Activated naive CD8-positive, alpha-beta T cell treated with anti-CD3 and anti-CD28 coated beads for 36 hours (primary cell): ENCODE measurements at places on chromosomes 13 and 19.

DNA sequence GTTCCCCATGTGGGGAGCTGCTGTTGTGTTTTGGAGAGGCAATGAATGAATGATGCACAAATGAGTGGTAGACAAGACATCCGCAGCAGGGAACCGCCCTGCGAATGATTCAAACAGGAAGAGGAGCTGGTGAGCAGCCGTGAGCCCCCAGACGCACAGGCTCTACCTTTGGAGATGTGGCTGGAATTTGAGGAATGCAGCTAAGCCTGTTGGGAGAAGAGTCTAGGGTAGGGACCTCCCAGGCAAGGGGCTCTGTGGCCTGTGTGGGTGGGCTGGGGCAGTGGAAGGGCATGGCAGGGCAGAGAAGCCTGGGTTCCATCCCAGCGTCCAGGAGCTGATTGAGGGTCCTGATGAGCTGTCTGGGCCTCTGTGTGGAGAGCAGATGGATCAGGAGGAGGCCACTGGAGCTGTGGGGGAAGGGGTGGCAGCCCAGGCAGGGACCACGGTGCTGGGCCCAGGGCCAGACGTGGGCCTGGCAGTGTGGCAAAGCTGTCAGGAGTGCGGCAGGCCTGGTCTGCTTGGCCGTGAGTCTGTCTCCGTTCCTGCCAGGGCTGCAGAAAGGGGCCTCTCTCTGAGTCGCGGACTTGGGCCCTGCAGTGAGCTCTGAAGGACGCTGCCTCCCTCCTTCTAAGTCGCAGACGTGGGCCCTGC, 41.8 kb upstream of the DCUN1D2 start:
- H3K4me1 ChIP-seq = no peaks in the 10 kb centered on the region
- no peak for DNase-seq
- peaks cover 5% of the 10 kb centered on the region for H3K36me3 ChIP-seq
- no peak overlapping the region for H3K27ac ChIP-seq
- no peaks in the 10 kb centered on the region for H3K27me3 ChIP-seq
- H3K4me3 ChIP-seq = no peak overlapping the region

GRCh38 chr19:40594255-40594654, 6.9 kb upstream of the LTBP4 start:
- peaks cover 25% of the 10 kb centered on the region for H3K27me3 ChIP-seq
- H3K4me3 ChIP-seq = no peak overlapping the region
- no peak overlapping the region for H3K27ac ChIP-seq
- DNase-seq = no peak
- H3K36me3 ChIP-seq = peaks cover 4% of the 10 kb centered on the region

DNA sequence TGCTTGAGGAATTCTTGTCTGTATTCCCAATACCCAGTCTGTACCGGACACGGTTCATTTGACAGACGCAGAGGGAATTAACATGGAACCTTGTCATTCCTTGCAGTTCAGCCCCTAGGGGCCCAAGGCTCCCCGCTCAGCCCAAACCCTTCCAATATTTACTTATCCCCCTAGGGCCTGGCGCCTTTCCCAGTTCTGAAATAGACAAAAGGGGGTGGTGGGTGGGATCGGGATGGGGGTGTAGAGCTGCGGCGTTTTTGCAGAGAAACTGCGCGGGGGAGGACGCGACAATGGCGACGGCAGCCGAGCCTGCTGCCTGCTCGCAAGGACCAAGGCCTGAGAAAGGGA, 583 bp downstream of the AKAP8L start:
- H3K4me1 ChIP-seq = peaks cover 39% of the 10 kb centered on the region
- no peaks in the 10 kb centered on the region for H3K27me3 ChIP-seq
- H3K36me3 ChIP-seq = peaks cover 29% of the 10 kb centered on the region
- peak overlapping the region; percentile 99 for H3K27ac ChIP-seq
- DNase-seq = no peak

DNA sequence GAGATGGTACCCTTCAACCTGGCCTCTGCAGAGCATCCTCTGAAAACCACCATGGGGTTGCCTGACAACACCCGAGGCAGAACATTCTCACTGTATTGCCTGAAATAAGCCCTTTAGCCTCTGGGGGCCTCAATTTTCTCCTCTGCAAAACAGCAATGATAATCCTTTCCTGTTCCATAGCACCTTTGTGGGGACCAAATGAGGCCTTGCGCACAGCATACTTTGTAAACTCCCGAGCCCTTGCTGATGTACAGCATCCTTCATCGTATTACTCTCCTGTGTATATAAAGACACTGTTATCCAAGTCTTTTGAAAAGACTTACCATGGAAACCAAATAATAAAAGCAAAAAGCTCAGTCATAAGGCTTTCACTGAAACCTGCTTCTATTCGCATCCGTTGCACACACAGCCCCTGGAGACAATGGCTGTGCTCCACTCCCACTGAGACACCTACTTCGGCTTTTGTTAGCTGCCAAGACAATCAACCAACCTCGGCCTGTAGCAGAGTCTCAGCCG, 276.0 kb downstream of the FOXO1 start:
- DNase-seq = no peak
- no peaks in the 10 kb centered on the region for H3K27me3 ChIP-seq
- peaks cover 40% of the 10 kb centered on the region for H3K4me1 ChIP-seq
- H3K36me3 ChIP-seq = peaks cover 15% of the 10 kb centered on the region

DNA sequence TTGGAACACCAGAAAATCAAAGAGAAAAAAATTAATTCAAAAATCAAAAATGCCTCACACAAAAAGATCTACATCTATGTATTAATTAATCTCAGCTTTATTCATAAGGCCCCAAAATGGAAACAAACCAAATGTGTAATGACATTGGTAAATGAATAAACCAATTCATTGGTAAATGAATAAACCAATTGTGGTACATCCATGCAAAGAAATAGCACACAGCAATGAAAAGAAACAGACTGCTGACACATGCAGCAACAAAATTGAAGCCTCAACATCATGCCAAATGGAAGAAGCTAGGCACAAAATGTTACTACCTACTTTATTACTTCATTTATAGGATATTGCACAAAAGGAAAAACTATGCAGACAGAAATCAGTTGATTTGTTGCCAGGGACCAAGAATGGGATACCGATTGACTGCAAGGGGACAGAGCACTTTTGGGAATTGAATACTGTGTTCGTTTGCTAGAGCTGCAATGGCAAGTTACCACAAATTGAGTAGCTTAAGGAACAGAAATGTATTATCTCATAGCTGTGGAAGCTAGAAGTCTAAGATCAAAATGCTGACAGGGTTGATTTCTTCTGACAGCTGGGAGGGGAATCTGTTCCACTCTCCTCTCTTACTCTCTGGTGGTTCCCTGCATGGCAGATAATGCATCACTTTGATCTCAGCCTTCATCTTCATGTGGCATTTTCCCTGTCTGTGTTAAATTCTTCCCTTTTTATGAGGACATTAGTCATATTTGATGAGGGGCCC, 252.8 kb downstream of the RFC3 start:
- no peaks in the 10 kb centered on the region for H3K27me3 ChIP-seq
- DNase-seq = no peak
- no peak overlapping the region for H3K4me3 ChIP-seq
- no peak overlapping the region for H3K27ac ChIP-seq

- no peak overlapping the region for H3K27ac ChIP-seq
- H3K4me1 ChIP-seq = peaks cover 11% of the 10 kb centered on the region
- H3K36me3 ChIP-seq = no peaks in the 10 kb centered on the region
- H3K4me3 ChIP-seq = peak overlapping the region; percentile 75
- no peaks in the 10 kb centered on the region for H3K27me3 ChIP-seq
Measured at GRCh38 chr19:35775046-35775297, 392 bp upstream of the ARHGAP33 start.

DNA sequence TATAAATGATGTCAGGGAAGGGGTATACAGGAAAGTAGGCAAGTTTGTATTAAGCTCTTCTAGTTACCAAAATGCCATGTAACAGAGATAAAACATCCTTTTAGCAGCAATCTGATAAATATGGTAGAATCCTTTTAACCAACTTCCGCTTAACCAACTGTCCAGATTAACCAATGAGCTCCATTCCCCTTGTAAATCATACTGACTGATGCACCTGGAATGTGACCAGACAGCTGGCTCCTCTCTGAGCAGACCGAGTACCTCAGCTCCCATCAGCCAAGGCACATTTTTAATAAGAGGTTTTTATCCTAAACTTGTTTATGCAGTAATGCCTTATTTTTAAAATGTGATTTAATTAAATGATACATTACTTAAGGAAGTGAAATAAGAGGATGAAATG, 66.4 kb downstream of the KLF12 start:
- DNase-seq = no peak
- H3K36me3 ChIP-seq = peaks cover 26% of the 10 kb centered on the region
- H3K27me3 ChIP-seq = no peaks in the 10 kb centered on the region
- H3K4me3 ChIP-seq = no peak overlapping the region

GRCh38 chr13:107873926-107874325, 341.4 kb downstream of the LIG4 start:
- no peaks in the 10 kb centered on the region for H3K36me3 ChIP-seq
- no peaks in the 10 kb centered on the region for H3K4me1 ChIP-seq
- no peak overlapping the region for H3K4me3 ChIP-seq
- DNase-seq = no peak
- H3K27ac ChIP-seq = no peak overlapping the region

DNA sequence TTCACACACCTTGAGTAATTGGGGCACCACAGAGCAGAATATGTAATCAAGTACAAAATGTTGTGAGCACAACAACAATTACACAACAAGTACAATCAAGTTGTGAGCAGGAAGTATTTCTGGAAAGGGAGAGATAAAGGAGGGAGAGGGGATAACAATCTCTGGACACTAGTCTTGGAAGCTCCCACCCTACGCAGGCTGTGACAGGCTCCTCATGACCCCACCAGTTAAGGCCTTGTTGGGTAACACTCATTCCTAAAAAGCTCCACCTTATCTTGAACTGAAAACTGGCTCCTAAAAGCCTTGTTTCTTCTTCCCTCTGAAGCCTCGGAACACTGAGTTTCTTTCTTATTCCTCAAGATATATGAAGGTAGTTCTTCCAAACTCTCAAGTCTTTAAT, 806.0 kb downstream of the UQCRFS1 start:
- peaks cover 23% of the 10 kb centered on the region for H3K27me3 ChIP-seq
- no peak overlapping the region for H3K4me3 ChIP-seq
- no peak overlapping the region for H3K27ac ChIP-seq
- no peak for DNase-seq

- H3K4me1 ChIP-seq = no peaks in the 10 kb centered on the region
- H3K4me3 ChIP-seq = no peak overlapping the region
- H3K27me3 ChIP-seq = no peaks in the 10 kb centered on the region
- H3K36me3 ChIP-seq = no peaks in the 10 kb centered on the region
Measured at GRCh38 chr13:113034451-113035212, 65.6 kb downstream of the MCF2L start.

DNA sequence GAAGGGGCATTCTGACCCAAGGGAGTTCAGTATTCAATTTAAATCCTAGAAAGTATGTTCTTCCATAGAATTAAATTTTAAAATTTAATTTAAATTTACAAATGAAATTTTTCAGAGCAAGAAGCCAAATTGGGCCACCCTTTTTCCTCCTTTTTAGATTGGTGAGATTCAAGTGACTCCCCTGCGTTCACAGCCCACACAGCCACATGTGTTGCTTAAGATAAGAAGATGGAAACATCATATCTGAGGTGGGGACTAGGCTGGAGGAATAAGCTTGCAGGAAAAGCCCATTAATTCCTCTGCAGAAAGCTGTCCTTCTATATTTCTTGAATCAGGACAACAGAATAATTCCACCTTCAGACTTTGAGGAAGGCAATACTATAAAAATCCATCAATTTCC, 392.7 kb upstream of the ZNF507 start:
- H3K4me1 ChIP-seq = no peaks in the 10 kb centered on the region
- no peak for DNase-seq
- H3K36me3 ChIP-seq = no peaks in the 10 kb centered on the region
- H3K27me3 ChIP-seq = no peaks in the 10 kb centered on the region
- H3K4me3 ChIP-seq = no peak overlapping the region

GRCh38 chr13:97255515-97256021, 33.4 kb downstream of the MBNL2 start:
- no peak overlapping the region for H3K4me3 ChIP-seq
- H3K4me1 ChIP-seq = peaks cover 57% of the 10 kb centered on the region
- peaks cover 37% of the 10 kb centered on the region for H3K36me3 ChIP-seq
- H3K27me3 ChIP-seq = no peaks in the 10 kb centered on the region

DNA sequence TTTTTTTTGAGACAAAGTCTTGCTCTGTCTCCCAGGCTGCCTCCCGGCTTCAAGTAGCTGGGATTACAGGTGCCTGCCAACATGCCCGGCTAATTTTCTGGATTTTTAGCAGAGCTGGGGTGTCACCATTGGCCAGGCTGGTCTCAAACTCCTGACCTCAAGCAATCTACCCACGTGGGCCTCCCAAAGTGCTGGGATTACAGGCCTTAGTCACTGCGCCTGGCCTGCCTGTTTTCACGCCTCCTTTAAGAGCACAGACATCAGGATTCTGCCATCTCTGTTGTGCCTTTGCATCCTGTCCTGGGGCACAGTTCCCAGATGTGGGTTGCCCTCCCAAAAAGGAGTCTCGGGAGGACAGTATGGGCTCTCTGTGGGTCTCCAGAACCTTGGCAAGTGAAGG, 2.5 kb upstream of the PRAM1 start:
- H3K36me3 ChIP-seq = no peaks in the 10 kb centered on the region
- H3K4me1 ChIP-seq = peaks cover 15% of the 10 kb centered on the region
- no peaks in the 10 kb centered on the region for H3K27me3 ChIP-seq
- H3K4me3 ChIP-seq = peak overlapping the region; percentile 70
- DNase-seq = no peak

DNA sequence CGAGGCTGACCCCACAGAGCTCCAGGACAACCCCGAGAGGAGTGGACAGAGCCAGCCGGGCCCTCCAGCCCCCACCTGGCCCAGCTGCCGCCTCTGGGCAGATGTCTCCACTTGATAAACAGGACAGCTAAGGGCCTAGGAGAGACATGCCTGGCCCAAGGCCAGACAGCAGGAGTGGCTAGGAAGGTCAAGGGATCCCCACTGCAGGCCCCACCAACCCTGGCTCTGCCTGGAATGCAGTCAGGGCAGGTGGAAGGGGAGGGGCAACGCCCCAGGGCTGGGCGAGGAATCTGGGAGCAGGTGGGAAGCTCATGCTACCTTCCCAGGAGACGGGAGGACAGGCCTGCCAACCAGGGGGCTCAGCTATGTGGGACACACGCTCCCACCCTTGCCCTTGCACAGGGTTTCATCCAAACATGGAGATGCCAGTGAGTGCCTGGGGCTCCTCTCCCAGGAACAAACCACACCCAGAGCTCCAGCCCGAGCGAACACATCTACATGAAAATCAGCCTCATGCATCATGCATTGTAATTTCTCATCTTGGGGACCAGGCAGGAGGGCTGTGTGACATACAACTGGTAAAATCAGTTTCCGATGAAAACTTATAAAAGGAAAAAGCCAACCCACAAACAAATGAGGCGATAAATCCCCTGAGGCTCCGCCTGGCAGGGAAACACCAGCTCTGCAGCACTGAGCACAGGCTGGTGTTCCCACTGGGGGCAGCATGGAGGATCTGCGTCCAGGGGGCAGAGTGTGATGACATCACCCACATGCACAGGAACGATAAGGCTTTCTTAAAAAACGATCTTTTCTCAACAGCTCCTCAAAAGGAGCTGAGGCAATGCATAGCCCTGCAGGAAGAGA, 25.0 kb downstream of the SH3GL1 start:
- H3K4me1 ChIP-seq = peaks cover 52% of the 10 kb centered on the region
- DNase-seq = no peak
- no peak overlapping the region for H3K4me3 ChIP-seq
- no peak overlapping the region for H3K27ac ChIP-seq
